ENCODE measurements at places on chromosomes 4 and X. TPM values are rescaled to one million over a fixed set of nuclear protein-coding genes. Genes with fewer than 3 reads are reported as not detected.

- H3K27ac ChIP-seq: no peak overlapping the region
- no peaks in the 10 kb centered on the region for H3K4me1 ChIP-seq
- no peaks in the 10 kb centered on the region for H3K27me3 ChIP-seq
- H3K4me3 ChIP-seq: no peak overlapping the region
- H3K36me3 ChIP-seq: no peaks in the 10 kb centered on the region
- no peak for DNase-seq
Measured at GRCh38 chr4:97072666-97073065, 1070.6 kb downstream of the STPG2 start.

GRCh38 chr4:148510211-148510610 is 68.0 kb upstream of the NR3C2 start:
- H3K4me1 ChIP-seq: no peaks in the 10 kb centered on the region
- no peaks in the 10 kb centered on the region for H3K36me3 ChIP-seq
- no peak overlapping the region for H3K4me3 ChIP-seq
- no peak for DNase-seq
- no peaks in the 10 kb centered on the region for H3K27me3 ChIP-seq

- DNase-seq: no peak
- H3K27me3 ChIP-seq: no peaks in the 10 kb centered on the region
Measured at GRCh38 chrX:13283512-13283911, 36.3 kb downstream of the ATXN3L start.

DNA sequence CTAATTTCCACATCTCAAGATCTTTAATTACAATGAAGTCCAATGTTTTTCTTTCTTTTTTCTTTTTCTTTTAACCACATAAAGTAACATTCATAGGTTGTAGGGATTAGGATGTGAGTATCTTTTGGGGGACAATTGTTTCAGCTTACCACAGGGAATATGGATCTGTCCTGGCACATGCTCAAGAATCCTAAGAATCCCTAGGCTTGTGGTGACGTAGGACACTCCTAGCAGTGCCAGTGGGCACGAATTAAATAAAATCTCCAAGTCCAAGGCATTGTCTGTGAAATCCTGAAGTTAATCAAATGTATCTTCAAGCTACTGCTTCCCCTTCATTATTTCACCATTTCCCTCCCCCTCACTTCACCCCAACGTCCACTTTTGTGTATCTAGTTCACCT is 2.6 kb upstream of the LAS1L start:
- no peak overlapping the region for H3K27ac ChIP-seq
- DNase-seq: no peak
- H3K27me3 ChIP-seq: no peaks in the 10 kb centered on the region
- no peak overlapping the region for H3K4me3 ChIP-seq

GRCh38 chr4:41418444-41418843 is 119.5 kb upstream of the LIMCH1 start:
- no peak for DNase-seq
- no peaks in the 10 kb centered on the region for H3K4me1 ChIP-seq
- H3K4me3 ChIP-seq: no peak overlapping the region

HCFC1 gene
- 64.9 TPM for total RNA-seq

PLP1 gene
- not detected for total RNA-seq

DNASE1L1 gene
- total RNA-seq: 19.9 TPM

DNA sequence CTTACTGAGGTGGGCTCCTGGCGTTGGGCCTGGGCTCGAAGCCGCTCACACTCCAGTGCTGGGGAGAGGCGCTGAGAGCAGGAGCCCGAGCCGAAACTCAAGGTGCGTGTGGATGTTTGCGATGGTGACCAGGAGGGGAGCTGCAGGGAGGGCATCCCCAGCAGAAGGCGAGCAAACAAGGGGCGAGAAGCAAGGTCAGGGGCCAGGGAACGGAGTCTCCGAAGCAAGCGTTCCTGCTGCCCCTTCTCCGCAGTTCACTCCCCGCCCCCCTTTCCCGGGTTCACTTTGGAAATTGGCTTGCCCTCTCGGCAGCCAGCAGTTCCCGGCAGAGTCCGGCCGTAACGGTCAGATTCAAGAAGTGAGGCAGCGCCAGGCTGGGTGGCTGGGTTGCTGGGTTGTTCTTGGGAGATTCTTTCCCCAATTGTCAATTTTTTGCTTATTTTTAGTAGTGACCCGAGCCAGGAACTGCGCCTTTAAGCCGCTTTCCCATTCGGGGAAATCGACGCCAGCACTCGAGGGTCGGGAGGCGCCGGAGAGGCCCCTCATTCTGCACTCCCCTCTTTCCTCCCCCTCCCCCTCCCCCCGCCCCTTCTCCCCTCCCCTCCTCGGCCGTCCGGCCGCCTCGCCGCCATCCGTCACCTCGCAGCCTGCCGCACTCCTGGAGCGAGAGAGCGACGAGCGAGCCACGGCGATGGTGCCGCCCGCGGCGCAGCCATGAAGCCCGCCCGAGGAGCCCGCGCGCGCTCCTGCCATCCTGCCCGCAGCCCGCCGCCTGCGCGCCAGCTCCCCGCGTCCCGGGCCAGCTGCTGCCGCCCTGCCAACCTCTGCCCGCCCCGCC is at the start of gene FRMPD3:
TSS of gene FRMPD3 (plus strand) at position 655 of the 838 bp plus-strand sequence. CDS start 76,937 bp downstream, outside the sequence.
- peaks cover 9% of the 10 kb centered on the region for H3K4me1 ChIP-seq
- peaks cover 52% of the 10 kb centered on the region for H3K27me3 ChIP-seq
- H3K36me3 ChIP-seq: no peaks in the 10 kb centered on the region
- H3K4me3 ChIP-seq: peak within 1 kb of the TSS; percentile 73

GRCh38 chrX:69077895-69078455 is 87.3 kb downstream of the PJA1 start:
- no peaks in the 10 kb centered on the region for H3K4me1 ChIP-seq
- no peak overlapping the region for H3K4me3 ChIP-seq
- peak overlapping the region; percentile 22 for H3K27ac ChIP-seq

BCAP31 gene
- total RNA-seq: 108 TPM

EXOC1L gene
- not detected for total RNA-seq

- no peak for DNase-seq
- no peak overlapping the region for H3K27ac ChIP-seq
- peaks cover 20% of the 10 kb centered on the region for H3K36me3 ChIP-seq
- H3K27me3 ChIP-seq: peaks cover 12% of the 10 kb centered on the region
- no peak overlapping the region for H3K4me3 ChIP-seq
Measured at GRCh38 chr4:15202481-15202880, 200.2 kb downstream of the CPEB2 start.

- H3K36me3 ChIP-seq: no peaks in the 10 kb centered on the region
- no peaks in the 10 kb centered on the region for H3K27me3 ChIP-seq
- no peak overlapping the region for H3K4me3 ChIP-seq
- no peak overlapping the region for H3K27ac ChIP-seq
Measured at GRCh38 chrX:111039606-111040005, 56.4 kb upstream of the PAK3 start.

DNA sequence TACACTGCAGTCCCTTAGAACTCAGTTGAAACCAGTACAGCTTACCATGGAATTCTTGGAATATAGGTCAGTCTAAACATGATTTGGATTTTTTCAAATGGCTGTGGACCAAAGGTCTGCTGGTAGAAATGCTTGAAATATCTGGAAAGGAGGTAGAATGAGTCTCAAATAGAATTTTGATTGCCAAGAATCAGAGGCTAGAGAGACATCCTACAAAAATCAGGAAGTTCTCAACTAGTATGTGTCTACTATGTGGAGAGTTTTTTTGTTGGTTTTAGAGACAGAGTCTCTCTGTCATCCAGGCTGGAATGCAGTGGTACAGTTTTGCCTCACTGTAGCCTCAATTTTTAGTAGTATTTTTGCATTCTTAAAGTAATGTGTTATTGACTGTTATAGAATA is 53.6 kb downstream of the PAQR3 start:
- H3K27me3 ChIP-seq: no peaks in the 10 kb centered on the region
- H3K27ac ChIP-seq: no peak overlapping the region
- DNase-seq: no peak

DNA sequence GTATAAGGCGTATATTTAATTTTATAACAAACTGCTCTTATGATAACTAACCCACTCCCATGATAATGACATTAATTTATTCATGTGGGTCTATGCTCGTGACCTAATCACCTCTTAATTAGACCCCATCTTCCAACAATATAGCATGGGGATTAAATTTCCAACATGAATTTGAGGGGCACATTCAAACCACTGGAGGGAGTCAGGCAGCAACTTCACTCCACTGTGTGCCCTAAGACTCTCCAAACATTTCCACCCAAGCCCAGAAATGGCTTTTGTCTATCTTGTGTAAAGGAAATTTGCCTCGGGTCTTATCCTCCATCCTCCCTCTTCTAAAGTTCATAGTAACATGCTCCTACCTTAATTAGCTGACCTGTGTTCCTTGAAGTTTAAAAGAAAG is 616.1 kb upstream of the CPEB2 start:
- H3K36me3 ChIP-seq: no peaks in the 10 kb centered on the region
- no peak overlapping the region for H3K27ac ChIP-seq
- H3K27me3 ChIP-seq: peaks cover 17% of the 10 kb centered on the region
- no peaks in the 10 kb centered on the region for H3K4me1 ChIP-seq
- no peak for DNase-seq

PDGFC gene
- not detected for total RNA-seq

FAM184B gene
- total RNA-seq: not detected

TSPAN7 gene
- 0.29 TPM for total RNA-seq

- no peak overlapping the region for H3K4me3 ChIP-seq
- no peak overlapping the region for H3K27ac ChIP-seq
Measured at GRCh38 chrX:2464677-2465166, 36.1 kb downstream of the DHRSX start.

DNA sequence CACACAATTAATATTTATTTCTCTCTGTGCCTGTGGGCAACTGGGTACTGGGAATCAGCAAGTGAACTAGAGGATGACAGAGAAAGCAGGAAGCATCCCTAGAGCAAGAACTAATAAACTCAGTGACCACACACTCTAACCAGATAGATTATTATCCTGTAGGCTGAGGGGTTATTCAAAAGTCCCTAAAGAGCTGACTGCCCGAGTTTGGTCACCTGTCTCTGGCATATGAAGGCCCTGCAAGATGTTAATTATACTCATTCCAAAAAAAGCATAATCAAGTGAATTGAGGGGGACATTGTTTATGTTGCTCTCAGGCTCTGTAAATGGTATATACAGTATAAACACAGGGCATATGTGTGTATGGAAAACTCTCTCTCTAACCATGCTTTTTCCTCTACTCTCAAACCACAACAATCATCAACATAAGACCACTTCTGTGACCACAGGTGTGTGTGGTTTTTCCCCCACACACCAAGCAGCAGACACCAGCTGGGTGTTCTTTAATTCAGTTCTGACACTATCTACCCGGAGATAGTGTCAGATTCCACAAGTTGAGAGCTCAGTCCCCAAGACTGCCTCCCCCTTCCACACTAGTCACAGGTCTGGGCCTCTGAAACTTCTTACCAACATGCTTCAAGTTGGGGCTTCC is 6.2 kb upstream of the HPSE start:
- H3K4me1 ChIP-seq: peaks cover 26% of the 10 kb centered on the region
- peaks cover 6% of the 10 kb centered on the region for H3K36me3 ChIP-seq
- DNase-seq: peak; percentile 39
- peak overlapping the region; percentile 2 for H3K4me3 ChIP-seq
- peaks cover 2% of the 10 kb centered on the region for H3K27me3 ChIP-seq
- peak overlapping the region; percentile 20 for H3K27ac ChIP-seq

DNA sequence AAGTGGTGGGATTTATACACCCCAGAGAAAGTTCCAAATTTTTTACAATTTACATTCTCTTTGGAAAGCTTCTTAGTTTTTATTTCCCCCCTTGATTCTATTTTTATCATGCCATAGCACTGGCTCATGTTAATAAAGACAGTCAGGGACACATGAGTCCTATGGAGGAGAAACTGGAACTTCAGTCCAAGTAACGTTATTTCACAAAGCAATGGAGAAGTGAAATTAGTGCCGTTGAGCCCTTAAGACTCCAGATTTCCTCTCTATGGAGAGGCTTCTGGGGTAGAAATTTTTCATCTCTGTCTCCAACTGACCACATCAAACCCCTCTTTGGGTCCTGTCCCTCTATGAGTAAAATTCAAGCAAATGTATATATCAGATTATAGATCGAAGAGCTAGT is 12.8 kb upstream of the TASL start:
- no peak overlapping the region for H3K4me3 ChIP-seq
- DNase-seq: no peak
- H3K4me1 ChIP-seq: no peaks in the 10 kb centered on the region
- H3K27me3 ChIP-seq: no peaks in the 10 kb centered on the region

NCAPG gene
- total RNA-seq: 0.81 TPM

- H3K27ac ChIP-seq: no peak overlapping the region
- no peaks in the 10 kb centered on the region for H3K4me1 ChIP-seq
- H3K36me3 ChIP-seq: no peaks in the 10 kb centered on the region
- H3K27me3 ChIP-seq: no peaks in the 10 kb centered on the region
- DNase-seq: no peak
- no peak overlapping the region for H3K4me3 ChIP-seq
Measured at GRCh38 chr4:125045311-125045710, 269.4 kb upstream of the FAT4 start.

DNA sequence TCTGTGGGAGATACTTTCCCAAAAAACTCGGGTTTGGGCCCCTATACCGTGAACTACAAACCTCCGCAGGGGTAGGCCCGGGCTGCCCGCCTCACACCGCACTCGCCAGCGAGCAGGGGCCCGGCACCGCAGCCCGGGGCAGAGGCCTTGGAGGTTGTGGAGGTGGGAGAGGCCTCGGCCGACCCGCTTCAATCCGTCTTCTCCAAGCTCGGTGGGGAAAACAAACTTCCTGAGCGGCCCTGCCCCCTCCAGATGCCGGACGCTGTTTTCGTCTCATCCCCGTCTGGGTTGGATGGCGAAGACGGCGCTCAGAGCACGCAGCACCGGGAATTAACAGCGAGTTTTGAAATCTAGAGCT is 442 bp upstream of the MCUB start:
- H3K27me3 ChIP-seq: no peaks in the 10 kb centered on the region
- peak overlapping the region; percentile 98 for H3K4me3 ChIP-seq

BEX1 gene
- not detected for total RNA-seq

DNA sequence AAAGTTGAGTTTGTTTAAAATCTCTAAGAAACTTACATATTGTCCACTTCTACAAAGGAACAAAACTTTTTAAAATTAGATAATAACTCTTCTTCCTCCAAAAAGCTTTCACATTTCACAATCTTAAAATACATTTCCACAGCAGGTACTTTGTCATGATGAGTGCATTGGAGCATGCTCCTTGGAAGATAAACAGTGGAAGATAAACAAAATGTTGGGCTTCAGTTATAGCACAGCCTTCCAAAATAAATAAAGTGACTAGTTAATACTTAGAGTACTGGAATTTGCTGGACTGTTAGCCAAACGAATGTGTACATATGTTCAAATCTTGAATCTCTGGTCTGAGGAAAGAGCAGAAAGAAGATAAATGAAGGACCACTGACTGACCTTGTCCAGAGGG is 54.9 kb upstream of the PDE5A start:
- H3K4me3 ChIP-seq: no peak overlapping the region
- DNase-seq: no peak
- H3K36me3 ChIP-seq: no peaks in the 10 kb centered on the region
- peaks cover 7% of the 10 kb centered on the region for H3K27me3 ChIP-seq
- no peaks in the 10 kb centered on the region for H3K4me1 ChIP-seq
- H3K27ac ChIP-seq: no peak overlapping the region

GRCh38 chrX:119537487-119537886 is 27.7 kb downstream of the STEEP1 start:
- H3K27me3 ChIP-seq: no peaks in the 10 kb centered on the region
- no peak overlapping the region for H3K4me3 ChIP-seq
- no peaks in the 10 kb centered on the region for H3K4me1 ChIP-seq
- H3K27ac ChIP-seq: no peak overlapping the region
- H3K36me3 ChIP-seq: peaks cover 2% of the 10 kb centered on the region
- DNase-seq: no peak

GRCh38 chr4:55004831-55005230 is 120.6 kb downstream of the KDR start:
- DNase-seq: no peak
- H3K27me3 ChIP-seq: peaks cover 5% of the 10 kb centered on the region
- no peak overlapping the region for H3K27ac ChIP-seq
- no peaks in the 10 kb centered on the region for H3K4me1 ChIP-seq

ABCG2 gene
- total RNA-seq: 0.73 TPM

All from naive thymus-derived CD8-positive, alpha-beta T cell (primary cell).